Activated CD4-positive, alpha-beta memory T cell treated with anti-CD3 and anti-CD28 coated beads for 36 hours (primary cell): ENCODE measurements at places on chromosomes 1 and 21.

DNA sequence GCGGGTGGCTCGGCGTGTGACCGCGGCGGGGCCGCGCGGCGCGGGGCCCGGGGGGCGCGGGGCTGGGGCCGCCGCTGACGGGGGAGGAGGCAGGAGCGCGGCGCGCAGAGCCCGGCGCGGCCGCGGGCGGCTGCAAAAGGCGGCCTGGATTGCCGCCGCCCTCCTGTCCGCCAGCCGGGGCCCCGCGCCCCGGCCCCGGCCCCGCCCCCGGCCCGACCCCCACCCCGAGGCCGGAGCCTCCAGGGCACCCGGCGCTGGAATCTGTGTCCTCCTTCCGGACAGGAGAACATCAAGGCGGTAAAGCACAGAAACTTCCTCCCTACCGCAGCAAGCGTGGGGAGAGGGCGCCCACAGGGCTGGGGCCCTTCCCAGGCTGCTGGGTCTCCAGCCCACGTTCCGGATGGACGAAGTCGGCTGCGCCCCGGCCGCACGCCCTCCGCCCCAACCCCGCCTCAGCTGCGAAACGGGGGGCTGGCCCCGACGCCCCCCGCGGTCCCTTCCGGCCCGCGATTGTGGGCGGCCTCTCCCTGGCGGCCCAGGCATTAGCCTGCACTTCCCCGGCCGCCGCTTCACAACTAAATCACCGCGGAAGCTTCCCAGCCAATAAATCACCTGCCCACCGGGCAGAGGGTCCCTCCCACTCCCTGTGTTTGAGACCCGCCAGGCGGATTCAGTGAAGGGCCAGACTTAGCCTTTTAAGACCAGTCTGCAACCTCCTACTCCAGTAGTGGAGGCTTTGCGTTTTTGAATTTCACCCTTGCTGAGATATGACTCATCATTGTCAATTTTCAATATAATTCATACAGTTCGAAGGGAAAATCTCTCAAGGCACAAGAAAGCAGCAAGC lies 106.0 kb downstream of the SLC45A1 start:
- DNase-seq = peak; percentile 74

DNA sequence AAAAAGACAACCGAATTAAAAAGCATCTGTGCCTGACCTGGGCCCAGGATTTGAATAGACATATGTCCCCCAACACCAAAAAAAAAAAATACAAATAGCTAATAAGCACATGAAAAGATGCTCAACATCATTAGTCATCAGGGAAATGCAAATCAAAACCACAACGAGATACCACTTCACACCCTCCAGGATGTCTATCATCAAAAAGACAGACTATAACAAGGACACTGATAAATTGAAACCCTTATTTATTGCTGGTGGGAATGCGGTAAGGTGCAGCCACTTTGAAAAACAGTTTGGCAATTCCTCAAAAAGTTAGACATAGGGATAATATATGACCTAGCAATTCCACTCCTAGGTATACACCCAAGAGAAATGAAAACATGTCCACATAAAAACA lies 72.3 kb upstream of the CAMK1G start:
- no peak for DNase-seq

DNA sequence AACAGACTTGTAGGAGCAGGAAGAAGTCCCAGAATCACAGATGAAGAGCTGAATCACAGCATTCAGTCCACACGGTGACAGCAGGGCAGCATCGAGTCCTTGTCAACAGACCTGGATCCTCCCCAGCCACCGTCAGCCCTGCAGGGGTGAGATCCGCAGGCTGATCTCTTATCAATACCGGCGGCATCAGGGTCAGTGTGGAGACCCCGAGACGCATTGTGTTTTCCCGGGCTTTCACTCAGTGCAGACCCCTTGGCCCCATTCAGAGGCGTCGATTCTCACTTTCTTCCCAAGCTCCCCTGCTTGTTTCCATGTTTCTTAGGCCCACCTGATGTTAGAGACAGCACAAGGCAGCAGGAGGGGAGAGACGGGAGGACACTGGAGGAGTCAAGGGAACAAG lies 609.6 kb downstream of the PTPRU start:
- DNase-seq = no peak

DNA sequence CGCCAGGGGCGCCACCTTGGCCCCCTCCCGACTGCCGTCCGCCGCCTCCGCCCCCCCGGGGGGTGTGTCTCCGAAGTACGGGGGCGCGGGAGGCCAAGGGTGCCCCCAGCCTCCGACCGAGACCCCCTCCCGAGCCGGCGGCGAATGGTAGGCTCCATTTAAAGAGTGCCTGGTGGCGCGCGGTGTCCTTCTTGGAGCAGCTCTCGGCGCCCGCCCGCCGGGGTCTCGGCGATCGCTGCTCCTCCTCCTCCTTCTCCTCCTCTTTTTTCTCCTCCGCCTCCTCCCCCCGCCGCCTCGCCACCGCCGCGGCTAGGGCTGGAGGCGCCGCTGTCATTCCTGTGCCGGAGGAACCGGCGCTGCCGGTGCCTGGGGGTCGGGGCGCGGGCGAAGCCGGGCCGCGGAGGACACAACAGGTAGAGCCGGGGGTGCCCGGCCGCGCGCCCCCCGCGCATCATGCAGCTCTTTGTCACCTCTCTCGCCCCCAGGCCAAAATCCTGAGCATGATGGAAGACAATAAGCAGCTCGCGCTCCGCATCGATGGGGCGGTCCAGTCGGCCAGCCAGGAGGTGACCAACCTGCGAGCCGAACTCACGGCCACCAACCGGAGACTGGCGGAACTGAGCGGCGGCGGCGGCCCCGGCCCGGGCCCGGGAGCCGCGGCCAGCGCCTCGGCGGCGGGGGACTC lies at the start of gene KAZN:
TSS of gene KAZN (plus strand) at position 188 of the 685 bp plus-strand sequence.
- no peak for DNase-seq

- no peak for DNase-seq
These were observed 178.7 kb downstream of the MRPL39 start for GRCh38 chr21:25428537-25428936.

DNA sequence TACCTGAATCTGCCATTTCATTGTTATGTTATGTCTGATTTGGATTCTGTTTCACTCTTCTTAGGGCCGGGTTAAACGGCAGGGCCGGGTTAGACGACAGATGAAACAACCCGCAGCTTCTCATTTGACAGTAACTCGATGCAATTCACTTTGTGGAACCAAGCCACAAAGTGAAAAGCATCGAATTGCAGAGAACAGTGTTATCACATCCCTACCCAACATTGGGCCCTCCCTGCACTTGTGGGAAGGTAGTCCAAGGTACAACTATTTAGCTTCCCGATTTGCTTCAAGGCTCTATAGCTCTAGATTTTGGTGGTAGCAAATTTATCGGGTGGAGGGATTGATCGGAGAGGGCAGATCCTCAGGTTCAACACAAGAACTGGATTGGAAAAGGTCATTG lies 17.0 kb downstream of the SON start:
- DNase-seq = no peak

GRCh38 chr1:154863315-154864174 lies 6.5 kb downstream of the KCNN3 start:
- DNase-seq = peak; percentile 74

DNA sequence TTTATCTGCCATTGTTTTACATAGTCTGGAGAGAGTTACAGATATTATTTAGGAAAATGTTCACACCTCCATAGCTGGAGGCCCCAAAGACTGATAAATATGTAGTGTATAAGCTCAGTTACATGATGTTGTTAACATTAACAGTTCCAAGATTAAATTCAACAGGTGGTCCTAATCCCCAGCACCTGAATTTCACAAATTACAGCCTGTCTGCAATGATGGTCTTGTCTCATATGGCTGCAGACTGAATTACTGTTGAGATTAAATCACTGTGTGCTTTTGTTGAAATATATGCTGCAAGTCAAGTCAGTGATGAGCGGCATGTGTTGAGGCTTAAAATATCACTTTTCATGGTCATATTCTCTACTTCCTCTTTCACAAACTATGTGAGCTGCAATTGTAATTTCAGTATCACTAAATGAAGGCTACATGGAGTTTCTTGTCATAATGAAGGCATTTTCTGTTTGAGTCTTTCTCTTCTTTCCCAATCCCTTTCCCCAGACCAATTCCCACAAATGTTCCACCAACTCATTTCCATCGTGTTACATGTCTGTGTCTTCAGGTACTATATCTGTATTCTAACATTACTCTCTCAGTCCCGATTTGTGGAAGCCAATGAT lies 4.2 kb downstream of the ST6GALNAC5 start:
- DNase-seq = no peak

DNA sequence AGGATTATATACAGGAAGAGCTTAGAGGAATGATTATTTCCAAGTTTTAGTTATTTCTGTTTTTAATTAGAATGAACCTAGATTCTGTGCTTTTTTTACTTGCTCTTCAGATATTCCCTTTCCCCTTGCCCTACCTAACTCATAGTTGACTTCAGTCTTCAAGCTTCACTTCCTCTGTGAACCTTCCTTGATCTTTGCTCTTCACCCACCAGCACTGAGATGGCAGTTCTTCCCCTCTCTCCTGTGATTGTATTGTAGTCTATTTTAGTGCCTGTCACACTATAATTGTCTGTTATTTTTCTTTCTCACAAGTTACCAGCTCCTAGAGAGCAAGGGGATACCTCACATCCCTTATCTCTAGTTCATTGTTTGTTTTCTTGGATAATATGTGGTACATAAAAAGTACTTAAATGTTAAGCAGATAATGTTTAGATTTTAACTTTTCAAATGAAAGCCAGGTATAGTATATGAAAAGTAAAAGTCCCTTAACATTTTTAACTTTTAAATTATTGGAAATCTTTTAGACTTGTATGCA lies 33.2 kb downstream of the KCTD3 start:
- no peak for DNase-seq

- DNase-seq = no peak
These were observed 19.0 kb downstream of the CYP4B1 start for GRCh38 chr1:46817814-46818213.

DNA sequence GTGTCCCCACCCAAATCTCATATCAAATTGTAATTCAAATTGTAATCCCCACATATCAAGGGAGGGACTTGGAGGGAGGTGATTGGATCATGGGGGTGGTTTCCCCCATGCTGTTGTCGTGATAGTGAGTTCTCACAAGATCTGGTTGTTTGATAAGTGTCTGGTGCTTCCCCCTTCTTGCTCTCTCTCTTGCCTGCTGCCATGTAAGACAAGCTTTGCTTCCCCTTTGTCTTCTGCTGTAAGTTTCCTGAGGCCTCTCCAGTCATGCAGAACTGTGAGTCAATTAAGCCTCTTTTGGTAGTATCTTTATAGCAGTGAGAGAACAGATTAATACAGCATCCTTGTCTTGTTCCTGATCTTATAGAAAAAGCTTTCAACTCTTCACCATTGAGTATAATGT lies 6.5 kb upstream of the LRRC39 start:
- no peak for DNase-seq

GRCh38 chr1:7400566-7400965 lies 370.5 kb upstream of the VAMP3 start:
- DNase-seq = no peak

- DNase-seq = no peak
These were observed 735.7 kb upstream of the CXADR start for GRCh38 chr21:16777041-16777720.

- peak; percentile 92 for DNase-seq
These were observed 43.0 kb downstream of the GALNT2 start for GRCh38 chr1:230109895-230110667.

DNA sequence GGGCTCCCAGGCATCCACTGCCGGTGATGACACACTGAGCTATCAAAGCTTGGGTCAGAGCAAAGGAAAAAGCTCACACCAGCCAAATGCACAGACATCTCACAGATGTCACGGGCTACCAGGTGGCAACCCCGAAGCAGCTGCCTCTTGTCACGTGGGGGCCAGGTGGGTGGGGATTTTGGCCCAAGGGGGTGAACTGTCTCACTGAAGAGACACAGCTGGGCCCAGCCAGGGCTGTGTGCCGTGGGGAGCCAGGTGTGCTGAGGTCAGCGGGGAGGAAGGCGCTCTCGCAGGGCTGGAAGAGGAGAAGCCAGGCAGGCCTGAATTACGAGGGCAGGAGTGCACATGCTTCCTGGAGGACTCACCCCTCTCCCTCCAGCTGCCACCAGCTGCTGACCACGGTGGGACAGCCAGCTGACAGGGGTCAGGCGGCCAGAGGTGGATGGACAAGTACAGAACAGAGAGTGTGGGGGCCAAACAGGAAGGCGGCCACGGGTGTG lies 32.4 kb downstream of the KCNN3 start:
- no peak for DNase-seq

- DNase-seq = no peak
These were observed 3.7 kb downstream of the OLIG2 start for GRCh38 chr21:33029385-33029921.

DNA sequence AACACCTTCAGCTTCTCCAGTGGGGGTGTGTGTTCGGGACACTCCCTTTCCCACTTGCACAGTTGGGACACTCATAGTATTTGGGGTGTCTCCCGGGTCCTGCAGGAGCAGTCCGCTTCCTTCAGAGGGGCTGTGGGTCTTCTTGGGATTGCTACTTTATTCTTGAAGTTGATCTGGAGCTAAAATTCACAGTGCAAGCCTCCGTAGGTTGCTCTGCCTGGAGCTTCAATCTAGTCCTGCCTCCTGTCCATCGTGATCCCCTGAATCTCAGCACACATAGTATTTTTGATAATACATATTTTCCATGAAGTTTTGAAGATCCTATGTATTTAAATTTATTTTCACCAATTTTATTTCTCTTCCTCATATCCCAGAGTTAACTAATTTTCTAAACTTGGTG lies 902.1 kb downstream of the LTN1 start:
- DNase-seq = no peak

- no peak for DNase-seq
These were observed 30.8 kb downstream of the ST6GALNAC3 start for GRCh38 chr1:76105372-76105771.

GRCh38 chr1:152926091-152926490 lies 17.7 kb downstream of the IVL start:
- no peak for DNase-seq

DNA sequence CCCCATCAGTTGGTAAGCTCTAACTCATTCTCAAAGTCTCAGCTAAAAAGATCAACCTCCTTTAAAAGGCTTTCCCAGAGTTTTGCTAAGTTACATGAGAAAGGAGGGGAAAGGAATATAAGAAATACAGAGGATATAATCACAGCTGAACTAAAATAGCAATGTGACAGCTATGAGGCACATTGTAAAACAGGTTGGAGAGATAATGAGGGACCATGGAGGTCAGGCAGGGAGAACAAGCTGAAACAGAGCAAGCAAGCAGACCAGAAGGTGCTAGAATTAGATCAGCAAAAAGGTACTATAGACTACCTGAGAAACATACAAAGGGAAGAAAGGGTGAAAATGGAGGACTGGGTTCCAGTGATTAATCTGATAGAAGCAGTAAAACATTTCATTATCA lies 28.5 kb downstream of the GPATCH2 start:
- no peak for DNase-seq
